Kidney (tissue), 22 donors: ENCODE measurements at places on chromosomes 7 and 10. TPM values are rescaled to one million over a fixed set of nuclear protein-coding genes. Genes with fewer than 3 reads are reported as not detected.
A peak's percentile ranks its signal among the peaks of the same experiment; 100 is the strongest.

DNA sequence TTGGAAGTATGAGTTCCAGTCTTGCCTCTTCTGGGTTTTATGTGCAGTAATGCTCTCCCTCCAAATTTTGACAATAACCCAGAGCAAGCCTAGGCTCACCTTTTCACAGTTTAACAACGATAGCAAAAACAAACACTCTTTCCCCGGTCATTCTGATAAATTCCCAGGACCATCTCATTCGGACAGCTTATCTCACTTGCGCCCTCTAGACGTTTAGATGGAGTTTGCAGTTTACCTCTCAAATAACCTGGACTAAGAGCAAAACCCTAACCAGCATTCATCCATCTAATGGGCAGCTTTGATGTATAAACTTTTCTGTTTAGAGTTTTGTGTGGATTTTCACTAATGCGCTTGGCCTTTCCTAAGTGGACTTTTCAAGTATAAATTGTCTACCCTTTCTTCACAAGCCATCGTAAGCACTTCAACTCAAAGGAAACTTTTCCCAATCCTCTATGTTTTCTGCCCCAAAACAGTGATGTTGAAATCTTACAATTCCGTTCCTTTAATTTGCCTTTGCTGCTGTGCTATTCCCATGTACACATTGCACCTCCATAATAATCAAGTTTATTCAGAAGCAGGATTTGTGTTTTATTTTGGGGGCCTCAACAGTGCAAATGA is 114.9 kb downstream of the HDAC9 start:
- no peaks in the 10 kb centered on the region for H3K27me3 ChIP-seq
- H3K27ac ChIP-seq = no peak overlapping the region
- no peak overlapping the region for H3K4me3 ChIP-seq
- H3K4me1 ChIP-seq = no peaks in the 10 kb centered on the region
- no peaks in the 10 kb centered on the region for H3K36me3 ChIP-seq
- peak; percentile 49 for DNase-seq

IFIT2 gene
- 12.2 TPM for total RNA-seq

GRCh38 chr7:127189074-127189473 is 63.7 kb downstream of the GRM8 start:
- H3K4me1 ChIP-seq = no peaks in the 10 kb centered on the region
- no peaks in the 10 kb centered on the region for H3K36me3 ChIP-seq
- H3K27ac ChIP-seq = no peak overlapping the region
- H3K27me3 ChIP-seq = no peaks in the 10 kb centered on the region
- DNase-seq = no peak

TIMM23 gene
- total RNA-seq = 52.0 TPM
